Pons (tissue), 1 donor: ENCODE measurements at places on chromosomes 2 and 18.

- no peak for DNase-seq
Measured at GRCh38 chr2:189933041-189933440, 129.5 kb downstream of the MSTN start.

GRCh38 chr2:84832772-84833461 is 48.0 kb downstream of the TRABD2A start:
- DNase-seq, result peak; percentile 80

DNA sequence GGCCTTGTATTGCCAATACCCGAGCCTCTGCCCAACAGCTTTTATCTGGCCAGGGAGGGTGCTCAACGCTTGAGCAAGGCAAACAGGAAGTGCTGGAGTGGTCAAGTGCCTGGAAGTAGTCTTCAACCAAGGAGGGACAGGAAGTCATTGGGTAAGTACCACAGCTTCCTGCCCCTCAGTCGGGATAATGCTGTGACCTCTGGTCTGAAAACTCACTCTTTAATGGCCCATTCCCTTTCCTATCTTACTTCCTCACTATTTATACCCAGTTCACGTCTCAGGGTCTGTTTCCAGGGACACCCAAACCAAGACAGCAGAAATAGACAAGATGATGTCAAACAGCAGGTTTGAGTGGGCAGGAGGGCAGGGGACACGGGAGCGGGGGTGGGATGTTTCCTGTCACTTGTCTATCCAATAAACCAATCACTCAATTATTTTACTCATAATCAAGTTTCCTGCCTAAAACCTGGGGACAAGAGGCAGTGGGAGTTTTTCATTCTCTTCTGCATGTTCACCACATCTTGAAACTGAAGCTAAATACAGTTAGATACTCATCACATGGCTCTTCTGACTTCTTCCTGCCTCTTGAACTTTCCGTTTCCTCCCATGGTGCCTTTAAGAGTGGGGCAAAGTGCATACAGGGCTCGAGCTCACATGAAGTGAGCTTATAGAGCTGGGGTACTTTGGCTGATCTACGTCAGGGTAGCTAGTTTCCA is 68.9 kb upstream of the CAB39 start:
- peak; percentile 73 for DNase-seq

GRCh38 chr2:179031731-179032408 is 18.1 kb downstream of the CCDC141 start:
- DNase-seq, result no peak

- DNase-seq, result no peak
Measured at GRCh38 chr2:185511925-185512324, 226.7 kb upstream of the FSIP2 start.
